Stimulated activated CD4-positive, alpha-beta T cell treated with anti-CD3 and anti-CD28 coated beads, Interleukin-1b, Interleukin-23, amount 100 ng/mL, for 1 hour (primary cell): ENCODE measurements at places on chromosomes 2 and 18.

DNA sequence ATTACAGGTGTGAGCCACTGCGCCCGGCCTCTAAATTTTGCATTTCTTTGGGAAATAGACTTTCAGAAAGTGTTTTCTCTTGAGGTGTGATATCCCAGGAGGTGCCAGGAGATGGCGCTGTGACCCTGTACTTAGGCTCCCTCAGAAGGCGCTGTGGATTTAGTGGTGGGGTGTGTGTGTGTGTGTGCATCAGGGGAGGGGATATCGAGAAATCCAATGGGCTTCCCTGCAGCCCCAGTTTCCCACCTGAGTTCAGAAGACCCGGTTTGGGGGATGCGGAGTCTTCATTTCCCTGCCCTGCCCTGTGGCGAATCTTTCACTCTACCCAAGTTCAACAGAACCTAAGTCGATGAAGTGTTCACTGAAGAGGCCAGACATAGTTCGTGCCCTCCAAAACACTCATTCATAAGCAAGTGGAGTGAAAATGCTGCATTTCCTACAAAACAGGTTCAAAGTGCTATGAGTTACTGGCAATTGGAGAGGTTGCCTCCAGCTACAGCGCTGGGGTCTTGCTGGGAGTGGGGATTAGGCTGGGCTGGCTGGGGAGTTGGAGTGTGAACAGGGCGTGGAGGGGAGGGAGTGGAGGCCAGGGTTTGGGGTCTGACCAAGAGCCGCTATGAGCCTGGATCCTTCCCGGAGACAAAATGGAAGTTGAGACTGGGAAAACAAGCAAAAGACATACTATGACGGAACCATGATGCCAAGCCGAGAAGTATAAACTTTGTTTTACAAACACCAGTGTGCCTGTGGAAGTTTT, 6.5 kb upstream of the WNT6 start:
- peak; percentile 33 for DNase-seq

GRCh38 chr2:20614201-20615067, 36.5 kb downstream of the HS1BP3 start:
- no peak for DNase-seq

DNA sequence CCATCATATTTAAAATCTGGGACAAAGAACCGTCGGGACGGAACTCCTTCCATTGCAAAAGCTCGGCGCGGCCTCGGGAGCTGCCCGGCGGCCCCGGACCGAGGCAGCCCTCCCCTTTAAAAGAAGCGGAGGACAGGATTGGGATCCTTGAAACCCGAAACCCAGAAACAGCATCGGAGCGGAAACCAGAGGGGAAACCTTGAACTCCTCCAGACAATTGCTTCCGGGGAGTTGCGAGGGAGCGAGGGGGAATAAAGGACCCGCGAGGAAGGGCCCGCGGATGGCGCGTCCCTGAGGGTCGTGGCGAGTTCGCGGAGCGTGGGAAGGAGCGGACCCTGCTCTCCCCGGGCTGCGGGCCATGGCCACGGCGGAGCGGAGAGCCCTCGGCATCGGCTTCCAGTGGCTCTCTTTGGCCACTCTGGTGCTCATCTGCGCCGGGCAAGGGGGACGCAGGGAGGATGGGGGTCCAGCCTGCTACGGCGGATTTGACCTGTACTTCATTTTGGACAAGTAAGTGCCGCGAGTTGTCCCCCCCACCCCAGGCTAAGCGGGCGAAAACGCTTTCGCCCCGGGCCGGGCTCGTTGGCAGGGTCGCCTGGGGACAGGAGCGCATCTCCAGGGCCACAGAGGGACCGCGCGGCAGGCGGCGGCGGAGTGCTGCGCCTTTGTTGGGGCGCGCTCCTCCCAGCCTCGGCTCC, at the start of gene ANTXR1:
Gene ANTXR1, plus strand, starts transcription at position 38 of the 698 bp plus-strand sequence. Its CDS starts 321 bp downstream, at position 359.
- DNase-seq = no peak

DNA sequence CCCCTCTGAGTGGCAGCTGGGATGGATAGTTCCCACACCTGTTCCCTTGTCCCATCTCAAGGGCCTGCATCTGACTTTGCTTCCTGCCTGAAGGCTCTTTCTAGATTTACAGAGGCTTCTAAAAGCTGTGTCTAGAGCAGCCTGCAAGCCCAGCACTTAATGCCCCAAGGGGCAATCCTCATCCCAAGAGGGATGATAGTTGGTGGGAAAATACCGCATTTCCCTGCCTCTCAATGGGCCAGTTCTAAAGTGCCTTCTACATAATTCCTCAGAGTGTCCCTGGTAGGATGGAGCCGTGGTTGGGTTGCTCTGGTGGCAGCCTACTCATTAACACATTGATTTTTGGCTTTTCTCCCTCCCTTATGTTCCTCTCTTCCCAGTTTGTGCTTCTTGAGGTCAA, 29.5 kb downstream of the LAMA3 start:
- no peak for DNase-seq

GRCh38 chr18:45165871-45166270, 449.4 kb upstream of the SLC14A2 start:
- no peak for DNase-seq

DNA sequence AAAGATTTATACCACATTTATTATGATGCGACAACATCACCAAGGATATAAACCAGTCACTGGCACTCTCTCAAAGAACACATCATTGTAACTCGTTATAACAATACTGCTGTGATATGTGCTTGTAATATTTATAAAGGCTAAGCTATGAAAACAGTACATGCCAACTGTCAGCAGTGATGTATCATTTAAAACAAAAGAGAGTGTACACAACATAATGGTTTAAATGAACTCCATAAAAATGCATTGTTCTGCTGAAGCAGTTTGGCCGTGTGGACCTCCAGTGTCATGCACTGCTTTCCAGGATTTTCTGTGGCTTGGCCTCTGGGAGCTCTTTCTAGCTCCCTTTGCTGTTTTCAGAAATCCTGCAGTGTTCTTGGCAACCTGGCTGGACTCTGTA, 215.6 kb downstream of the MTX2 start:
- DNase-seq = no peak

DNA sequence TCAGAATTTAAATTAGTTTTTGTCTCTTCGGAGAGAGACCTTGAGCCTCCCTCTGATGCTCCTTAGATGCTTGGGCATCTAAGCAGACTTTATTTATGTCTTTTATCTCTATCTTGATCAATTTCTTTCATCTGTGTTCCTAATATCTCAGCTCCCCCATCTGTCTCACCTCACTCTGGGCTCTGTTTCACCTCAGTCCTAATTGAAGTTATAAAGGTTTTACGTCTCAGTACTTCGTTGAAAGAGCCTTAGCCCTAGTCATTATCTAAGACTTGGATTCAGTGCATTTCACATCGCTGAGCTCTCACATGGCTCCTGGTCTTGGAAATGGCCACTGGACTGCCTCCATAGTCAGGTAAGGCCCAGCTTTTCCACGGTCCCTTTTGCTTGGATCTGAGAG, 13.8 kb upstream of the CTLA4 start:
- no peak for DNase-seq
